ENCODE measurements at places on chromosomes 11 and 22.
A peak's percentile ranks its signal among the peaks of the same experiment; 100 is the strongest.

- DNase-seq, result no peak
Observed at GRCh38 chr11:44885919-44886789, 64.5 kb downstream of the TP53I11 start.

GRCh38 chr22:49333206-49333605 is 494.5 kb downstream of the BRD1 start:
- no peak for DNase-seq

DNA sequence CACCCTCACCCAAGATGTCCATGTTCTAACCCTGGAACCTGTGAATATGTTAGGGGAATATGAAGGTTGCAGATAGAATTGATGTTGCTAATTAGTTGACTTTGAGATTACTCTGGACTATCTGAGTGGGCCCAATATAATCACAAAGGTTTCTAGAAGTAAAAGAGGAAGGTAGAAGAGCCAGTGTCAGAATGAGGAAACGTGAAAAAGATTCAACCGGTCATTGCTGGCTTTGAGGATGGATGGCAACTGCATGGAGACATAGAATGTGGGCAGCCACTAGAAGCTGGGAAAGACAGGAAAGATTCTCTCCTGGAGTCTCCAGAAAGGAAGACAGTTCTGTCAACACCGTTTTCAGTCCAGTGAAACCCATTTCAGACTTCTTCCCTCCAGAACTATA is 86.6 kb downstream of the CLPB start:
- no peak for DNase-seq

DNA sequence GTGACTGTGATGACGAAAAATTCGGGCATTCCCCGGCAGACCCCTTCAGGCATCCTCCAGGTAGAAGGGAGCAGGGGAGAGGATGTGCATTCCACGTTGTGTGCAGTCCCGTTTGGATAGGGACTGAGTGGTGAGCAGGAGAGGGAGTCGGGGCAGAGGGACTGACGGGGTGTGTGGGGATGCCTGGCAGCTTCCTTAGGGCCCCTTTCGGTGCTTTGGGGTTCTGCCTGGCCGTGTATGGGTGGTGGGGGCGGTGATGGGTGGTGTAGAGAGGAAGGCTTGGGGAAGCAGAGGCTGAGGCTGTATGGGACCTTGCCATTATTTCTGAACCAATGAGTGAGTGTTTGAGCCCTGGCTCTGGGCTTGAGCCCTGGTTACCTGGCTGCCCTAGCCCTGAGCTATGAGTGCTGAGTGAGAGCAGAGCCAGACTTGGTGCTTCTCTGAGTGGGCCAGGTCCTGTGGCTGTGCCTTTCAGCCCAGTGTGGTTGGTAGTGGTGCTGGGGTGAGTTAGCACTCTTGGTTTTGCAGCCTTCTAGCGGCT is 914 bp downstream of the INPPL1 start:
- no peak for DNase-seq

DNA sequence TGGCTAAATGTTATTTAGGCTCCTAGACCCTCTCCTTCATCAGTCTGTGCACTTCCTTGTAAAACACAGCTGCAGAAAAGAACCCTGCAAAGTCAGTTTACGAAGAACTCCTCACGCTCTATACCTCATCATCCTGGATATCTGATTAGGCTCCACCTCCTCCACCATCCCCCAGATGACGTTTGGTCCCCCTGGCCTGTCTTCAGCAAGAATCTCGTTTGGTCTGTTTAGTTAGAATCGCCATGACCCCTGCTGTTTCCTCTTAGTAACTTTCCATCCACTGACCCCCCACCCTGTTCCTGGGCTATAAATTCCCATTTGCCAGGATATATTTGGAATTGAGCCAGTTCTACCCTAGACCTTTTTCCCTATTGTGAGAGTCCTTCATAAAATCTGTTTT is 214.1 kb downstream of the OPCML start:
- no peak for DNase-seq

GRCh38 chr22:20418211-20418788 is 19.3 kb downstream of the SCARF2 start:
- peak; percentile 61 for DNase-seq

- DNase-seq, result no peak
Observed at GRCh38 chr22:32596471-32596870, 121.9 kb downstream of the FBXO7 start.

GRCh38 chr11:63567044-63567840 is 4.1 kb upstream of the PLAAT2 start:
- DNase-seq, result peak; percentile 75

GRCh38 chr11:108536783-108537182 is 38.6 kb upstream of the POGLUT3 start:
- DNase-seq, result no peak
